SW 1271 (cell line): ENCODE measurements at places on chromosomes 5 and 9.

DNA sequence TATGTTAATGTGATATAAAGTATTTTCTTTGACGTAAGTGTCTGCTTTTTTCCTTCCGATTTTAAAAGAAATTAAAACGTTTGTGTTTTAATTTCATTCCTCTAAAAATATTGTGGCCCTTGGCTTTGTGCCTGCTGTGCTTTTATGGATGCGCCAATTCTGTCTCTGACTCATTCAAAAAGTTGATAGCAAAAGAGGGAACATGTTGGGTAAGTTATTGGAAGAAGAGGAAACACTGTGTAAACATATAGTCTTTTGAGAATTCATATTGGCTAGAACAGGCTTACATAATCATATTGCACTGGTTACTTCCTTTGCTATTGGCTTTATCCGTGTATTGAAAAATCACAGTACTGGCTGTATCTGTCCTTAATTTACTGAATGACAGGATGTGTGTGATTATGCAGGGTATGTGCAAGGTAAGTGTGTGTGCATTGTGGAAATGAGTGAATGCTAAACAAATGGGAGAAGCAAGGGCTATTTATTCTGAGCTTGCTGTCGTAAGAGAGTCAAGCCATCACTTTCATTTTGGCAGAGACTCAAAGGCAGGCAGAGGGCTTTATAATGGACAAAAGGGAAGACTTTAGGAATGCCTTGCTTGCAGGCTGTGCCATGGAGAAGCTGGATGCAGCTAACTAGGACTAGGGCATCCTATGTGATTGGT, 67.8 kb downstream of the SGCD start:
- DNase-seq = no peak

- no peak for DNase-seq
These were observed 39.2 kb downstream of the FAXDC2 start for GRCh38 chr5:154811239-154811638.

DNA sequence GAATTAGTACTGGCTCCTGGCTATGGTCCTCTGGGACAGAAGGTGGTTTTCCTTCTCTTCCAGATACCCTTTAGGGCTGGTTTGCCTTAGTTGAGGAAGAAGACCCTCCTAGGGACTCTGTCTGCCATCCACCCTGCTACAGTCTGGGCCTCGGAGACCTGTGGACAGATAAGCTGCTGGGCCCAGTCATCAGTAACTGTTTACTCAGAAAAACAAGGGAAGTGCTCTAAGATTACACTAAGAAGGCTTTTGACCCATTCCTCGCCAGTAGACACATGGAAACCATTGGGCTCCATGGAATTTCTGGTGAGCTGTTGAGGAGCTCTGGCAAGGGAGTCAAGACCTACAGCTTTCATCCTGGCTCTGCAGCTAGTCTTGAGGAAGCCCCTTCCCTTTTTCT, 31.2 kb downstream of the LARP1 start:
- DNase-seq = no peak

GRCh38 chr5:75348241-75348640, 11.2 kb downstream of the HMGCR start:
- DNase-seq = no peak

GRCh38 chr9:96071815-96072124, 196.3 kb downstream of the ERCC6L2 start:
- DNase-seq = no peak

GRCh38 chr5:136197462-136198142, 4.6 kb upstream of the SMIM32 start:
- DNase-seq = no peak

DNA sequence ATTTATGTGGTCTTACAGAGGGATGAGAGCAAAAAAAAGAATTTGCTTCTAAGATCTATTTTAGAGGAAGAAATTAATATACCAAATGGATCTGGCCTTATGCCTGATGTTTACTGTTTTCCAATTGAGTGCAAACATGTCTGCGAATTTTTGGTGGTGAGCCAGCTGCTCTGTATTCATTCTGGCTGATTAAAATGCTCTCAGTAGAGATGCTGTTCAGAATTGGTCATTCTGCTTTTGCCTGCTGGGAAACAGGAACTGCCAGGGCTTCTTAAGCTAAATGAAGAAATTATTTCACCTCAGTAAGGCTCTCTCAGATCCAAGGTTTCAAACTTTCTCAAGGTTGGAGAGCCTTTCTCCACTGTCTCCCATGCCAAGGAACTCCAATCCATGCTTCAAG, 132.0 kb upstream of the SV2C start:
- no peak for DNase-seq
